ENCODE measurements at places on chromosomes 2 and 18.

DNA sequence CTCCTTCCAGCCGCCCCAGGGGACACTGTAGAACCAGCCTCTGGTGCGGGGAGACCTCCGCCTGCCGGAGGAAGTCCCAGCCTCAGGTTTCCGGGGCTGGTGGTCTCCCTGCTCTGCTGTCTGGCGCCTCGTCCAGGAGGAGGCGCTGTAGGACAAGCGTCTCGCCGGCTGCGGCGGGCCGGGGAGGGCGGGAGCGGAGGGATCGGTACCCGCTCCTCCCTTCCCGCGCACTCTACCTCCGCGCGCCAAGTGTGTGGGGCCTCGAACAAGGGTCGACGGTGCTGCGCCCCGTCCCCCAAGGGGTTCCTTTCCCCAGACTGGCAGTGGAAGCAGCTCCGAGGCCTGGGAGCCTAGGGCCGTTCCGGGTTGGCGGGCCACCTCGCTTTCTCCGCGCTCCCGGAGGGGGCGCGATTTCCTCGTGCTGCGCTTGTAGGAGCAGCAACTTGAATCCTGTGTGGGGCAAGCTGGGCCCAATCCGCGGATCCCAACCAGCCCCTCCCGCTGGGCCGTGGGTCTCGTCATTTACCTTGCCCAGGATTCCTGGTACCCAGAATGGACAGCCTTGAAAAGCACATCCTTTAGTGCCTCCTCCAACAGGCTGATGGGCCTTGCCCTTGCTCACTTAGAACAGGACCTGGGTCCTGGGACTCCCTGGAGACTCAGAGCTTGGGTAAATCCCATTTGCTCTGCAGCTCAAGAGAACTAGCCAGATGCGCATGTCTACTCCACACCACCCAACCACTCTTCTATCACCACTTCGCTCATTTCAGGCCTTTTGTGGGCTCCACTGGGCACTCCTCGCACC, 10.6 kb upstream of the HOXD4 start:
- peak; percentile 36 for DNase-seq

DNA sequence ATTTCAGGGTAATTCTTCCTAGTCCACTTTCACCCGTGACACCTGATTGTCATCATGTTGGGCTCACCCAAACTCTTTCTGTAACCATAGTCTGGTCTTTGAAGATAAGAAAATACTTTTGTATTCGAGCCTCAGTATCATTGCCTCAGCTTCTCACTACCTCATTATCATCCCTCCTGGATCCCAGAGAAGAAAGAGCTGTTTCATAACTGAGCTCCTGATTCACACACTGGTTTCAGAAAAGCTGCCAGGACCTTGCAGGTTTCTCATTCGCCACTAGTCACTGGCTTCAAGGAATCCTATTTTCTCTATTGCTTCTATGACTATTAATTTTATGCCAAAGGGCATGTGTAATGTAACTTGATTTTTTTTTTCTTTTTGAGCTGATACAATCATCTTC, 2.9 kb upstream of the CRIM1 start:
- DNase-seq, result no peak

DNA sequence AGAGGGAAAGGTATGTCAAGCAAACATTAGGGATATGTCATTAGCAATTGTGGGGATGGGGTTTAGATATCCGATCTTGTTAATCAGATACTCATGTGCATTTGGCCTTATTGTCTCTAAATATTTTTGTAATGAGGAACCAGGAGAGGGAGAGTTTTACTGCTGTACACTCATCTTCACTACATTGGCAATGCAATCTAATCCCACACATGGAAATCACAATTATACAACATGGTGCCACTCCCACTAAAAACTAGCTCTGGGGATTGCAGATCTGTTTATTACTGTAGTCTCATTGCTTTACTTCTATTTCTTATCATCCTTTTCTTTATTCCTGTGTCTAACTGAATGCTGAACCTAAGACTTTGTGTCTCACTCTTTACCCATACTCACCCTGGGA, 39.6 kb upstream of the KCNJ3 start:
- no peak for DNase-seq

- no peak for DNase-seq
Measured at GRCh38 chr2:188292348-188293239, 920 bp downstream of the GULP1 start.

DNA sequence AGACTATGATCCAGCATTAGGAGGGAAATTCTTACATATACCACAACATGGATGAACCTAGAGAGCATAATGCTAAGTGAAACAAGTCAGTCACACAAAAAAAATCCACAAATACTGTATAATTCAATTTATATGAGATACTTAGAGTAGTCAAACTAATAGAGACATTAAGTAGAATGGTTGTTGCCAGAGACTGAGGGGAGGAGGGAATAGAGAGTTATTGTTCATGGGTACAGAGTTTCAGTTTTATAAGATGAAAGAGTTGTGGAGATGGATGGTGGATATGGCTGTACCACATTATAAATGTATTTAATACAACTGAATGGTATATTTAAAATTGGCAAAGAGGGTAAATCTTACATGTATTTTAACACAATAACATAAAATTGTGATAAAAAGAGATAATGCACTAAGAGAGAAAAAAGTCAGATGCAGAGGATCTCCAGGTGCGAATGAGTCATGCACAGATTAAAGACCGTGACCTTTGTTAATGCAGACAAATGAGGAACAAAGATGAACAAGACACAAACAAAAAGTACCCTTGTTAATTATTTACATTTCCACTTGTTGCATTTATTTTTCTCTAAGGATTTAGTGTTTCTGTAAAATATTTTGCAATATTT, 541.7 kb upstream of the MEX3C start:
- no peak for DNase-seq

DNA sequence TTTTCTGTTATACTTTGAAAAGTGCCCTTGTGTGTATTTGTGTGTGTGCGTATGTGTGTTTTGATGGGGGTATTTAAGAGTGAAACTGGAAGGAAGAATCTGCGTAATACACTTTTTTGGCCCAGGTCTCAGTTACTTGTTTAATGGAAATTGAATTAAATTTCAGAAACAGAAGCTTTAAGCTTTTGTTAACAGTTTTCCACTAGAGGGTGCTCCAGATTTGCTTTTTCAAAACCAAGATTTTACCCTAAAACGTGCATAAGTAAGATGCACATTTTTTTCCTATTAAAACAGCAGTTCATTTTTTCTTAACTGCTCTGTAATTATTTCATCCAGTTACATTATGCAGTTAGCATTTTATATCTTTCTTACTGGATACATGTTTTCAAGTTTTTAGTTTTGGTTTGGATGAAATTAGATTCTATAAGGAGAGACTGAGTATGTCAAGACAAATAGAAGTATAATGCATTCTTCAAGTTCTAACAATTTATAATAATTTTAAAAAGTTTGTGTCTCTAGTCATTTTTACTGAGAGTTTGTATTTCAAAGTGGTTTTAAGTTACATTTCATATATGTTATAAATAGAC, 97.2 kb downstream of the PIK3C3 start:
- DNase-seq, result no peak

DNA sequence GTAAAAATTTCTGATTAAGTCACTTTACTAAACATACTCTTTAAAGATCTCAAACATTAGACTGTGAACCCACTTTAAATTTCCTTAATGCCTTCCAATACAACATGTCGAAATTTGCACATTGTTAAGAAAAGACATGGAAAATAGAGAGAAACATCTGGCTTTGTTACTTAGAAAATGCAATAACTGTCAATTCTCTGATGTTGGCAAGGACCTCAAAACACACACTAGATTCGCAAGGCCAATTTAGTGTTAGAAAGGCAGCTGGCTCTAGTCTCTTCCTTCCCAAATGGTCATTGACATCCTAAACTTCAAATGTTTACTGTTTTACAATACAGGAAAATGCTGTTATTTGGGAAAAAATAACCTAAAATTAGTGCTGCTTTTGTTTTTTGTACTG, 110.6 kb downstream of the UPP2 start:
- DNase-seq, result no peak

GRCh38 chr2:33064349-33064801, 117.6 kb downstream of the LTBP1 start:
- no peak for DNase-seq

GRCh38 chr2:154240921-154241379, 369.2 kb downstream of the GALNT13 start:
- DNase-seq, result no peak

DNA sequence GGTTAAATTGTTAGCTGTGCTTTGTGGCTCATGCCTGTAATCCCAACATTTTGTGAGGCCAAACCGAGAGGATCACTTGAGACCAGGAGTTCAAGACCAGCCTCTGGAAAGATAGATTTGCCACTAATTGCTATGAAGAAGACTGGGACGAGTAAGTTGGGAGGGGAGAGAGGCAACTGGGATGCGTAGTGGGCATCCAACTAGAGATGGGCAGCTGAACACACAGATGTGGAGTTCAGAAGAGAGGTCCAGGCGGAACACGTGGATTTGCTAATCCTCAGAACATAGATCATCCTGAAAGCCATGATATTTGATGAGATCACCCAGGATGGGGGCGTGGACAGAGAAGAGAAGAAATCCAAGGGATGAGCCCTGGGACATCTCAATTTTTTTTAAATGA, 48.7 kb downstream of the CYP26B1 start:
- DNase-seq, result no peak

GRCh38 chr2:23606968-23607367, 222.0 kb downstream of the KLHL29 start:
- no peak for DNase-seq

DNA sequence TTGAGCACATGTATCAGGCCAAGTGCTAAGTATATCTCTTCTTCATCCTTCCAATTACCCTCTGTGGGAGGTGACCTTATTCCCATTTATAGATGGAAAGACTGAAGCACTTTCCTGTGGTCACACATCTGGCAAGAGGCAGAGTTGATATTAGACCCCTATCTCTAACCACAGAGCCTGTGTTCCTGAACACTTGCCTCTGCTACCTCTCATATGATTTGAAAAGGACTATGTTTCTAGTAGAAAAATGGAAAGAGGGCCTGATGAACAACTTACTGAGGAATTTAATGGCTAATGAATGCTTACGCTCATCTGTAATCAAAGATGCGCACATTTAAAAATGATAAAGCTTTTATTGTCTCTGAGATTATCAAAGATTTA, 46.2 kb upstream of the DYNC2LI1 start:
- no peak for DNase-seq

GRCh38 chr2:102334486-102334885, 21.1 kb upstream of the IL18R1 start:
- no peak for DNase-seq

DNA sequence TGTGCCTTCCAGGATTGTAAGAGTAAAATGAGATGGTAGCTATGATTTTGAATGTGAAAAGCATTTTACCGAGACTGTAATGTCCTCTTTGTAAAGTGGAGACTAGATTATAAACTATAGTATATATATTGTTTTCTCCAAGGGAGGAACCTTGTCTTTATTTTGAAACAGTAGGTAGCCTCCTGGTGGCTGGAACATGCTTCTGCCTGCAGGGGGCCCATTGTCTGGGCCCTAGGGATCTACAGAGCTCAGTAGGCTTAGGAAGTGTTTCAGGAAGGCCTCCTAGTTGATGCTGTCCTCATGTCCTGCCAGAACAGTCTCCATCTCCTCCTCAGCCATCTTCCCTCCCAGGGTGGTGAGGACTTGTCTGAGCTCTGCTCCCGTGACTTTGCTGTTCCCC, 3.0 kb downstream of the PIKFYVE start:
- DNase-seq, result no peak

- no peak for DNase-seq
Measured at GRCh38 chr2:42721898-42722297, 42.0 kb downstream of the OXER1 start.

GRCh38 chr2:23041443-23041842, 343.5 kb upstream of the KLHL29 start:
- DNase-seq, result no peak

GRCh38 chr18:47287911-47288585, 36.6 kb upstream of the SKOR2 start:
- DNase-seq, result no peak

GRCh38 chr2:109098921-109099273, 30.1 kb upstream of the SH3RF3 start:
- DNase-seq, result no peak

DNA sequence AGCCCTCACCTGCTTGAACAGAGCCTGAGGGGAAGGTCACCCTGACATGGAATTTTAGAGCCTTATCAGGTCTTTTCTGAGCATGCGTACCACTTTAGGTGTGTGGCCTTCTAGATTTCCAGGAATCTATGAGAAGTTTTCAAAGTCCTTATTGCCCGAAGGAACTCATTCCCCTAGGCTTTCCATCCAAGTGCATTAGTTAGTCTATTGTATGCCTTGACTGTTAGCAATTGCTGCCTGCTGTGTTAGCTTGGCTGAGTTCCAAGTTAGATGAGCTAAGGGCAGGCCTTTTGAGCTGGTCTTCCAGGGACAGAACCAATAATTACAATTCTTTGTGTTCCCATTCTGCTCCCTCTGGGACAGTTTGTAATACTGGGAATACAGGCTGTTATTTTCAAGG, 30.8 kb upstream of the PUM2 start:
- DNase-seq, result no peak

DNA sequence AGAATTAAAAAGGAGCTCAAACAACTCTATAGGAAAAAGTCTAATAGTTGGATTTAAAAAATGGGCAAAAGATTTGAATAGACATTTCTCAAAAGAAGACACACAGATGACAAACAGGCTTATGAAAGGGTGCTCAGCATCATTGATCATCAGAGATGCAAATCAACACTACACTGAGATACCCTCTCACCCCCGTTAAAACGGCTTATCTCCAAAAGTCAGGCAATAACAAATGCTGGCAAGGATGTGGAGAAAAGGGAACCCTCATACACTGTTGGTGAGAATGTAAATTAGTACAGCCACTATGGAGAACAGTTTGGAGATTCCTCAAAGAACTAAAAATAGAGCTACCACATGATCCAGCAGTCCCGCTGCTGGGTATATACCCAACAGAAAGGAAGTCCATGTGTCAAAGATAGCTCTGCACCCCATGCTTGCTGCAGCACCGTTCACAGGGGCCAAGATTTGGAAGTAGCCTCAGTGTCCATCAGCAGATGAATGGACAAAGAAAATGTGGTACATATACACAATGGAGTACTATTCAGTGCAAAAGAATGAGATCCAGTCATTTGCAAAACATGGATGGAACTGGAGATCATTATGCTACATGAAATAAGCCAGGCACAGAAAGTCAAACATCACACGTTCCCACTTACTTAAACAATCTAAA, 46.7 kb upstream of the B3GNT7 start:
- no peak for DNase-seq
